ENCODE measurements at places on chromosomes 4 and X. TPM values are rescaled to one million over a fixed set of nuclear protein-coding genes. Genes with fewer than 3 reads are reported as not detected.

HDX gene
- 5.9 TPM for total RNA-seq

ING2 gene
- total RNA-seq: 7.8 TPM

STS gene
- 13.4 TPM for total RNA-seq

TCEAL2 gene
- total RNA-seq: 2.6 TPM

DDIT4L gene
- total RNA-seq: 6.1 TPM

CSAG3 gene
- not detected for total RNA-seq

EFNB1 gene
- 53.0 TPM for total RNA-seq

RAB40A gene
- 1.4 TPM for total RNA-seq

CYLC1 gene
- total RNA-seq: not detected

PRSS12 gene
- total RNA-seq: 1.1 TPM

NOX1 gene
- total RNA-seq: not detected

MAN2B2 gene
- 34.3 TPM for total RNA-seq

XG gene
- total RNA-seq: 0.50 TPM

TAF7L gene
- total RNA-seq: not detected

PRKG2 gene
- 1.4 TPM for total RNA-seq

VEGFC gene
- 14.3 TPM for total RNA-seq

MAGED4 gene
- total RNA-seq: 1.9 TPM

PCDH19 gene
- total RNA-seq: 0.66 TPM

DDX53 gene
- not detected for total RNA-seq

BTK gene
- 13.9 TPM for total RNA-seq

ATP10D gene
- 43.6 TPM for total RNA-seq

FAM149A gene
- total RNA-seq: 37.8 TPM

DDX60 gene
- total RNA-seq: 31.6 TPM

GLRB gene
- total RNA-seq: 3.3 TPM

TMEM144 gene
- 9.8 TPM for total RNA-seq

MND1 gene
- 0.98 TPM for total RNA-seq

STPG2 gene
- total RNA-seq: 1.1 TPM

KLKB1 gene
- 2.1 TPM for total RNA-seq
